ENCODE measurements at places on chromosomes 1 and 21.

DNA sequence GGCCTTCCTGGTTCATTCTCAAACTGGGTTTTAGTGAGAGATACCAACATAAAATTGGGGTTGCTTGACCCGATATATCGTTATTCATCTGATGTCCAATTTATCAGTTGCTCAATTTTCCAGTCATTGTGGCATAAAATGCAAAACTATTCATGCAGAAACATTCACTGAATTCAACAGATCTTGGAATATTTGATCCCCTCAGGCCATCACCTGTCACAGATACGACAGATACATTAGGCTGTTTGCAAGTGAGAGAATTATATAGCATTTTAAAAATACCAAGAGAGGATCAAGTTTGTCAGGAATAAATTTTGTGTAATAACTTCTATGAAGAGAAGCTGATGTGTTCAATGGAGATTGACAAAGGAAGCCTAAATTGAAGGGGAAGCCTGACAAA is 67.1 kb downstream of the MAP10 start:
- no peak overlapping the region for H3K4me3 ChIP-seq
- no peak for DNase-seq
- H3K27me3 ChIP-seq, result no peaks in the 10 kb centered on the region
- no peaks in the 10 kb centered on the region for H3K36me3 ChIP-seq

- H3K27ac ChIP-seq, result no peak overlapping the region
- no peaks in the 10 kb centered on the region for H3K4me1 ChIP-seq
- no peaks in the 10 kb centered on the region for H3K36me3 ChIP-seq
- H3K27me3 ChIP-seq, result no peaks in the 10 kb centered on the region
- H3K4me3 ChIP-seq, result no peak overlapping the region
These were observed 187.7 kb upstream of the RNPC3 start for GRCh38 chr1:103337779-103338178.

- peaks cover 29% of the 10 kb centered on the region for H3K4me1 ChIP-seq
- H3K27me3 ChIP-seq, result peaks cover 11% of the 10 kb centered on the region
- DNase-seq, result no peak
- H3K27ac ChIP-seq, result no peak overlapping the region
These were observed 1.5 kb downstream of the KCNA2 start for GRCh38 chr1:110604586-110605148.

- H3K4me3 ChIP-seq, result no peak overlapping the region
- peaks cover 20% of the 10 kb centered on the region for H3K4me1 ChIP-seq
- DNase-seq, result no peak
- no peaks in the 10 kb centered on the region for H3K27me3 ChIP-seq
- no peaks in the 10 kb centered on the region for H3K36me3 ChIP-seq
These were observed 20.6 kb upstream of the NBL1 start for GRCh38 chr1:19623523-19623922.

DNA sequence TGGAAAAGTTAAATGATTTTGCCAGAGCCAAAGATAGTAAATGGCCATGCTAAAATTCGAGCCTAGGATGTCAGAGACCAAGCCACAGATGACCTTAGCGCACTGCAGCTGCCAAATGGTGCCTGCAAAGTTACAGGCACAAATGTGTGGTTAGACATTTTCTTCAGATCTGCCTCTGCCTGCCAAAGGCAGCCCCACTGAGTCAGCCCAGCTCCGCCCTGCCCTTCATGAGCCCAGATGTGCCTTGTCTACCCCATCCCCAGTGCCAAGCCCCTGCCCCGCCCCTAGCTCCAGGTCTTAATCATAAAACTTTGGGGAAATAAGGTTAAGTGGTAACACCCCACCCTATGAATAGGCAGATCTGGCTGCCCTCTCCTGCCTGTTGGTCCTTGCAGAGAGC is 105.9 kb downstream of the DTL start:
- H3K4me1 ChIP-seq, result peaks cover 5% of the 10 kb centered on the region
- H3K4me3 ChIP-seq, result no peak overlapping the region
- no peak for DNase-seq
- no peaks in the 10 kb centered on the region for H3K27me3 ChIP-seq
- H3K27ac ChIP-seq, result no peak overlapping the region

DNA sequence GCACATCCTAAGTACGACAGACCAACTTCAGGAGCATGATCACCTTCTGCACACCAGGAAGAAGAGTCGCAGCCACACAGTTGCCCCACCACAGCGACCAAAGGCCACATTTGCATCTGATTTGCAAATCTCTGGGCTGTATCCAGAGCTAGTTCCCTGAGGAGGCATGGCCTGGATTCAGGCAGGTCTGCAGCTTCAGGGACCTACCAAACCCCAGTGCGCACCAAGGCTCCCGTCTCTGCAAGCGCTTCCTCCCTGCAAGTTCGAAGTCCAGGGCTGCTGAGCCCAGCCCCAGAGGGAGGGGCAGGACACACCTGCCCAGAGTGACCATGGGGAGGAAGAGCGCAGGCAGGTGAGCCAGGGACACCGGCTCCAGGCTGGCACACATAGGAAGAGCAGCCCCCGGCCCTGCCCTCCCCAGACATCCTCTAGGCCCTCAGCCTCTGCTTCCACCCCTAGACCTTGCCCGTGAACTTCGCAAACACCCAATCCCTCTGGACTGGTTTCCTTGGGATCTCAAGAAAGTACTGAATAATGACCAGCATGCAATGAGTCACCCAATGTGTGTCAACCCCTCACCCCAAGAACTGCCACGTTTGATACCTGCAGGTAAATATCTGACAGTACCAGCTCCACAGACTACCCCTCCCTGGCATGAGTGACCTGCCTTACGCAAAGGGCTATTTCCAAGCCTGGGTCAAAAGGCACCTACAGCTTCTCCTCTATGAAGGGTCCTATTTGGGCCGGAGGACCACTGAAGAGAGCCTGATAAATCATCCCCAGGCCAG is 36.8 kb downstream of the CASZ1 start:
- no peaks in the 10 kb centered on the region for H3K27me3 ChIP-seq
- H3K27ac ChIP-seq, result no peak overlapping the region
- H3K4me1 ChIP-seq, result peaks cover 98% of the 10 kb centered on the region
- no peaks in the 10 kb centered on the region for H3K36me3 ChIP-seq
- DNase-seq, result no peak

DNA sequence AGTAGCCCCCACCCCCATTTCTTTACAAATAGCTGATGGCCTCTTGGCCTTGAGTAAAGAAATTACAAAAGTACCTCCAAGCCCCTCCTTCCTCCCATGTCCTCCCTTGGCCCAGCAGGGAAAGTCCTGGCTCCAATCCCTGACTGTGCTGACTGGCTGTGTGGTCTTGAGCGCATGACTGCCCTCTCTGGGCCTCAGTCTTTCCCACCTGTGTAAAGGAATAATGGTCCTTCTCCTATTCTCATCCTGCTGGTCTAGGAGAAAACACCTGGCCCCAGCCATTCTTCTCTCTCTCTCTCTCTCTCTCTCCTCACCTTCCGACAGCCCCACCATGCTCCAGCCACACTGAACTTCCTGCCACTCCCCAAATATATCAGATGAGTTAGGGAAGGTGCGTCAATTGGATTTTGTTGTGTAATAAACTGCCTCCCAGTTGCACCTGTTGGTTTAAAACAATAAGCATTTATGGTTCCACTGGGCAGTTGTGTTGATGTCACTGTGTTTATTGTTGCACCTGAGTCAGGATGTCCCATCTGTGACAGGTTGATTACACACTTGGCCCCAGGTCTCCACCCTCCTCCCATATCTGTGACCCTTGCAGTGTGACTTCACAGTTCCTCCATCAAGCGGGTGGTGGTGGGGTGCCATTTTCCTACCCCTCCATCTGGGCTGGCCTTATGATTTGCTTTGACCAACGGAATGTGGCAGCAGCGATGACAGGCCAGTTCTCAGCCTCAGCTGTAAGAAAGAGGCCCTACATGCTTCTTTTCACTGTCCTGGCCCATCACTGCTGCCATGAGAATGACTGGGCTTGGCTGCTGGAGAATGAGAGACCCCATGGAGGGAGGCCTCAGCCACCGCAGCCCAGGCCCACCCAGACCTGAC is 22.3 kb upstream of the LRP8 start:
- no peak for DNase-seq
- H3K4me1 ChIP-seq, result no peaks in the 10 kb centered on the region
- no peak overlapping the region for H3K4me3 ChIP-seq
- no peaks in the 10 kb centered on the region for H3K27me3 ChIP-seq
- no peaks in the 10 kb centered on the region for H3K36me3 ChIP-seq

DNA sequence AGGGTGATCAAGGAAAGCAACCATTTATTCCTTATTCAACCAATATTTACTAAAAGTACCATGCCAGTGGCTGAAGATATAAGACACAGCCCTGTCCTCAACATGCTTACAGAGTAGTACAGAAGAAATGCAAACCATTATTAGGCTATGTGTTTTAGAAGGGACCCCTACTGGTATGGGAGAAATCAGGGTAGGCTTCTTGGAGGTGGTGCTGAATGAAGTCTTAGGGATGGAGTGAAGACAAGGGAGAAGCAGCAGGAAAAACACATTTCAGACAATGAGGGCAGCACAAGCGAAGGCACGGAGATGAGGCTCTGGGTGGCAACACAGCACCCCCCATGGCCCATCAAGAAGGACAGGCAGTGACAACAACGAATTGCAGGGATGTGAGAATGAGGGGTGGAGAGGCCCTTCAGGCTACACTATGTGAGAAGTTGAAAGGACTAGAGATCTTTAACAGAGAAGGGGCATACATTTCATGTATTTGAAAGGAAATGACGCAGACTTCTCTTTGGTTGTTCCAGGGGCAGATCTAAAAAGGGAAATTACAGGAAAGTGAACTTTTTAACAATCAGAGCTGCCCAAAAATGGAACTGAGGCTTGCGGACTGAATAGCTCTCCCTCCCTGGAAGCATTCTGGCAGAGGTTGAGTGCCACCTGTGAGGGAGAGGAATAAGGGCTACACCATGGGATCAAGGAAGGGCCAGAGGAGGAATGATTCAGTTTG is 16.8 kb upstream of the CD58 start:
- H3K36me3 ChIP-seq, result peaks cover 7% of the 10 kb centered on the region
- H3K4me3 ChIP-seq, result no peak overlapping the region
- H3K4me1 ChIP-seq, result peaks cover 11% of the 10 kb centered on the region
- DNase-seq, result no peak
- H3K27ac ChIP-seq, result no peak overlapping the region

- H3K4me1 ChIP-seq, result no peaks in the 10 kb centered on the region
- no peak overlapping the region for H3K27ac ChIP-seq
- H3K4me3 ChIP-seq, result no peak overlapping the region
- H3K36me3 ChIP-seq, result no peaks in the 10 kb centered on the region
- peaks cover 33% of the 10 kb centered on the region for H3K27me3 ChIP-seq
These were observed 344.3 kb downstream of the MATN1 start for GRCh38 chr1:30378991-30379581.

DNA sequence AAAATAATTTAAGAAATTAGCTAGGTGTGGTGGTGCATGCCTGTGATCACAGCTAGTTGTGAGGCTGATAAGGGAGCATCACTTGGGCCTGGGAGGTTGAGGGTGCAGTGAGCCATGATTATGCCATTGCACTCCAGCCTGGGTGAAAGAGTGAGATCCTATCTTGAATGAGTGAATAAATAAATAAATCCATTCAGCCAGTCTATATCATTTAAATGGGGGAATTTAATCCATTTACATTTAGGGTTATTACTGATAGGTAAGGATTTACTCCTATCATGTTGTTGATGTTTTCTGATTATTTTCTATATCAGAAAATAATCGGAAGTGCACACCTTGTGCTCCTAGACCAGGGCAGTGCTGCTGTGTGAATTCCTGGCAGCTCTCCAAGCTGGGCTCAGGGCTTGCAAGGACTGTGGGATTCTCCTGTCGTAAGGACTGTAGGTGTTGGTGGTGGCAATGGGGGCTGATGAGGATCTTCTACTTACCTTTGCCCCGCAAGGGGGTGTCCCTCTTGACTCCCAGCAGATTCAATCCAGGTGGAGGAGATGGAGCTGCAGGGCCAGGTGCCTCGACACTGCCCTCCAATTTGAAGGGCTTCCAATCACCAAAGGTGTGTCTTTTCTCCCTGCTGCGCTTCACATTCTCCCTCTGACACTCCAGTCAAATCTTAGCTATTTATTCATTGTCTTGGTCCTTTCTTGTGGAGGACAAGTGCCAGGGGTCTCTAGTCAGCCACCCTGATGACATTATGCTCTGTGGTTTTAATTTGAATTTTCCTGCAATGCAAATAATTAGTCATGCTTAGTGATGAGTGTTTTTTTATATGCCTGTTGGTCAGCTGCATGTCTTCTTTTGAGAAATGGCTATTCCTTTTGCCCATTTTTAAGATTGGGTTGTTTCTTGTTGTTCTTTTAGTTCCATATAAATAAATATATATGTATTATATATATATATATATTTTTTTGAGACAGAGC is 14.1 kb upstream of the TRAPPC10 start:
- no peak overlapping the region for H3K27ac ChIP-seq
- DNase-seq, result no peak
- no peak overlapping the region for H3K4me3 ChIP-seq
- H3K36me3 ChIP-seq, result no peaks in the 10 kb centered on the region

DNA sequence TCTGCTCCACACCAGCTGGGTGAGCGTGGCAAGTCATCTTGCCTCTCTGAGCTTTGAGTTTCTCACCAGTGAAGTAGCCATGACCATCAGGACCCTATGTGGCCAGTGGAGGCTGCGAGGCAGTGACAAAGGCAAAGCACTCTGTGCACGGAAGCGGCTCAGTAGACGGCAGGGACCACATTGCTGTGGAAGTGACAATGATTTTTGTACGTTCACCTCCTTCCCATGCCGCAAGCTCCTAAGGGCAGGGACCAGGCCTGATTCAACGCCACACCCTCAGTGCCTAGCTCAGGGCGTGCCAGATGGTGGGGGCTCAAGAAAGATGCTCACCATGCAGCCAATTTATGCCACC is 210.5 kb downstream of the MATN1 start:
- peaks cover 18% of the 10 kb centered on the region for H3K27me3 ChIP-seq
- no peak overlapping the region for H3K4me3 ChIP-seq
- DNase-seq, result no peak
- no peak overlapping the region for H3K27ac ChIP-seq
- H3K4me1 ChIP-seq, result no peaks in the 10 kb centered on the region

GRCh38 chr21:45910548-45911221 is 70.9 kb upstream of the COL6A1 start:
- no peaks in the 10 kb centered on the region for H3K27me3 ChIP-seq
- H3K27ac ChIP-seq, result no peak overlapping the region
- peaks cover 5% of the 10 kb centered on the region for H3K4me1 ChIP-seq

- H3K27ac ChIP-seq, result no peak overlapping the region
- H3K4me1 ChIP-seq, result no peaks in the 10 kb centered on the region
- DNase-seq, result no peak
- no peaks in the 10 kb centered on the region for H3K27me3 ChIP-seq
- no peak overlapping the region for H3K4me3 ChIP-seq
- no peaks in the 10 kb centered on the region for H3K36me3 ChIP-seq
These were observed 65.7 kb downstream of the NENF start for GRCh38 chr1:212498283-212499040.

DNA sequence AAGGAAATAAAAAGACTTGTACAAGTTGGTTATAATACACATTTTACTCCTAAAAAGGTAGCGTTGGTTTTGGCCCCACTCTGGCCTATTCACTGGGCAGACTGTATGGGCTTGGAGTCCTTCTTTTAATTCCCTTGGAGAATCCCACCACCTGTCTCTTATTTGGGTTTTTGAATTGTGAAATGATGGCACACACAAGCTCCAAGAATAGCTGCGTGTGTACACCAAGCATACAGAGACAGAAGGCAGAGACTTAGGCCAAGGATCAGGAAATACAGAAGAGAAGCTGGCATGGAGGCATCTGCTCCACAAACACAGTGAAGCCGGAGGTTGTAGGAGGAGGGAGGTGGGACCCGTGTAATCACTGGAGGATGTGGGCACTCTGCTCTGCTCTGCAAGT is 29.1 kb downstream of the DDR2 start:
- DNase-seq, result no peak
- no peaks in the 10 kb centered on the region for H3K27me3 ChIP-seq
- H3K27ac ChIP-seq, result no peak overlapping the region
- H3K4me1 ChIP-seq, result peaks cover 13% of the 10 kb centered on the region
- H3K4me3 ChIP-seq, result no peak overlapping the region

Data from heart right ventricle (tissue), 16 donors.